ENCODE measurements at places on chromosomes 4 and X.
A peak's percentile ranks its signal among the peaks of the same experiment; 100 is the strongest.

DNA sequence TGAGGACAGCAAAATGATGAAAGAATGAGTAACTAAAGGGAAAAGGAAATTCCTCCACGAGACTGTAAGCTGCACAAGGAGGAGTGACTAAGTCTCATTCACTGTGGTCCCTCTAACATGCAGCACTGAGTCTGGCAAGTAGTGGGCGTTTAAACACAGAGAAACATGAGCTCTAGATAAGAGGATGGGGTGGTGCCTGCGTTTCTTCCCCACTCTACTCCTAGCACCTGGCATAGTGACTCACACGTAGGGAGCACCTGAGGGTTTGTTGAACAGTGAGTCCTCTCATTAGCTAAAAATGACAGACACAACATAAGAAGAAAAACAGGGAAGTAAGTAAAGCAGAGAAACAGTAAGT is 105.8 kb upstream of the CBR4 start:
- DNase-seq = peak; percentile 89

DNA sequence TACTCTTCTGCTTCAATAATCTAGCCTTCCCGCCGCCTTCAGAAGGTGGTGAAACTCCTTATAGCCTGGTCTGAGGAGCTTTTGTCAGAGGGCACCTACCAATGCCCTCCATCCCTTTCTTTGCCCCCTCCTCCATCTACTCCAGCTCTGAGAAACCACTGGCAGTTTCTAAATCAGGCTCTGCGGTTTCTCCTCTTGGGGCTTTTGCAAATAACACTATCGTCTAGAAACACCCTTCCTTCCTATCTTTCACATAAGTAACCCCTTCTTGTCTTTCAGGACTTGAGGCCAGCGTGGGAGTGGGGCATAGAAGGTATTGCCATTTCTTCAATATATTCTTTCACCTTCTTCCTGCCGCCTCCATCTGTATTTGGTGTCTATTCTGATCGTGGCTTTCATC is 1.2 kb upstream of the EFHC2 start:
- no peak for DNase-seq

DNA sequence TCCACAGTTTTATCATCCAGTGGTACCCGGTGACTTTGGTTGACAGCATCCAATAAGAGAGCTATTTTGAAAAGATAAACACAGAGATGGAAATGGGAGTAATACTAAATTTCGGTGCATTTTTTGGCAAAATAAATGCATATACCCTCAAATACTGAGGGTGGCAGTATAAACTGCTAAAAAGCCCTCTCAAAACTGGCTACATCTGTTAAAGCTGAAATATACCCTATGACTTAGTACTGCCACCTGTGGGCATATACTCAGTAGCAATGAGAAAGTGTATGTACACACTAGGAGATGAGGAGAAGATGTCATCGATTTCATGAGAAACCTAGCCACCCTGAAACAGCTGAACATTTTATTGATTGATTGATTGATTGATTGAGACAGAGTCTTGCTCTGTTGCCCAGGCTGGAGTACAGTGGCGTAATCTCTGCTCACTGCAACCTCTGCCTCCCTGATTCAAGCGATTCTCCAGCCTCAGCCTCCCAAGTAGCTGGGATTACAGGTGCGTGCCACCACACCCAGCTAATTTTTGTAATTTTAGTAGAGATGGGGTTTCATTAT is 12.2 kb upstream of the TMEM128 start:
- peak; percentile 60 for DNase-seq

GRCh38 chr4:181479141-181479540 is 764.1 kb upstream of the TENM3 start:
- no peak for DNase-seq

DNA sequence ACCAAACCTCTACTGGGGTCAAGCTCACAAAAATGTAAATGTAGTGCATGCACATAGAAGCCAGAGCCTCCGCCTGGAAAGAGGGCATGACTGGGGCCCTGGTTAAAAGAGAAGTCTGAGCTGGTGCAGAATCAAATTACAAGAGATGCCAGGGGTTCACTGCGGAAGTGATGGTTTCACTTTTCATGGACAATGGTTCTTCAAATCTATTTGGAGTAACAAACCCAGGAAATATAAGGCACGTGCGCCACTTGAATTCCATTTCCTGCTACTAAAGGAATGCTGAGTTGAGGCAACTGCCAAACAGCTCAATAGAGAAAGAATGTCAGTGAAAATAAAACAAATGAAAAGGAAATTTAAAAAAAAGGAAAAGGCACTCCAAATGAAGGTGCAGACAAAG is 79.8 kb downstream of the FUNDC1 start:
- no peak for DNase-seq

- no peak for DNase-seq
Measured at GRCh38 chr4:84684361-84684760, 101.4 kb downstream of the CDS1 start.

GRCh38 chrX:50100188-50100587 is 100.6 kb downstream of the AKAP4 start:
- no peak for DNase-seq

All from pulmonary artery endothelial cell (primary cell).